CD4-positive, alpha-beta T cell treated with Interleukin-21 for 1 hour (primary cell): ENCODE measurements at places on chromosomes 5 and 9.

- peak; percentile 5 for DNase-seq
Measured at GRCh38 chr5:149002761-149003689, 59.8 kb downstream of the SH3TC2 start.

GRCh38 chr5:119353686-119354366 is 2.0 kb upstream of the TNFAIP8 start:
- DNase-seq, result peak; percentile 42

GRCh38 chr5:20956134-20956533 is 968.1 kb upstream of the CDH18 start:
- no peak for DNase-seq

- no peak for DNase-seq
Measured at GRCh38 chr5:90994796-90995195, 388.3 kb downstream of the ARRDC3 start.

- no peak for DNase-seq
Measured at GRCh38 chr9:17799369-17799768, 220.5 kb downstream of the SH3GL2 start.

GRCh38 chr5:115309751-115310370 is 13.4 kb upstream of the CCDC112 start:
- peak; percentile 51 for DNase-seq

- DNase-seq, result no peak
Measured at GRCh38 chr9:86424251-86424891, 70.2 kb upstream of the TUT7 start.

- DNase-seq, result no peak
Measured at GRCh38 chr5:83219495-83219894, 142.1 kb downstream of the XRCC4 start.

DNA sequence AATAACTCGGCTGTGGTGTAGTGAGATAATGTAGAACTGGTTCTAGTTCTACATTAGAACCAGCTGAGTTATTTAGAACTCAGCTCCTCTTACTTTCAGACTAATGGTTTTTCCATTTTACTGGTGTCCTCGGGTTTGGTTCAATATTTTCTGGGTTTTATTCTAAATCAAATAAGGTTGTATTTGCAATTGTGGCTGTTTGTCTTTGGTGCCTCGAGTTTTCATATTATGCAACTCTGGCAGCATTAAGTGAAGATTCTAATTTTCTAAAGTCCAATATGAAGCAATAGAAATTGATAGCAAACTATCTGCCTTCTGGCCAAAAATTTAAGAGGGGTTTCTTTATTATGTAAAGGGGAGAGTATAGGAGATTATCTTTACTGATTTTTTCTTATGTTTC is 19.0 kb downstream of the C6 start:
- no peak for DNase-seq

DNA sequence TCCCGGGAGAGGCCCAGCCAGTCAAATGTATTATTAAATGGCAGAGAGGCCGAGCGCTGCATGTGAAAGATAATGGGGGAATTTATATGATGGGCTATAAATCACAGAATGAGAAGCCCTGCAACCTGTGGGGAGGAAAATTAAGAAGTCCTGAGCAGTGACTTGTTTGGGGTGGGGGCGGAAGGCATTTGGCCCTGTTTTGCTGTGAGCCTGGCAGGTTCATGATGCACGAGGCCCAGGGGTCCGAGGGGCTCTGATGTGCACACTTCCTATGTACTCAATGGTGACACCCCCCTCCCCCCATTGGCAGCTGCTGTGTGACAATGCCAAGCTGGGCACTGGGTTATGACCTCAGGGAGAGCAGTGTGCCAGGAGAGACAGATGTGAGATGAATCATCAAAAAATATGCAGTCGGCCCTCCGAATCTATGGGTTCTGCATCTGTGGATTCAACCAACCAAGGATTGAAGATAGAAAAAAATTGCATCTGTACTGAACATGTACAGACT is 13.7 kb upstream of the DAB2IP start:
- DNase-seq, result no peak

GRCh38 chr5:135602882-135603721 is 24.3 kb upstream of the CXCL14 start:
- DNase-seq, result no peak

GRCh38 chr9:135479469-135480052 is at the start of gene PPP1R26:
PPP1R26 (plus strand) TSS chr9:135479782; CDS start chr9:135484511, 4,729 bp downstream.
- DNase-seq, result no peak

DNA sequence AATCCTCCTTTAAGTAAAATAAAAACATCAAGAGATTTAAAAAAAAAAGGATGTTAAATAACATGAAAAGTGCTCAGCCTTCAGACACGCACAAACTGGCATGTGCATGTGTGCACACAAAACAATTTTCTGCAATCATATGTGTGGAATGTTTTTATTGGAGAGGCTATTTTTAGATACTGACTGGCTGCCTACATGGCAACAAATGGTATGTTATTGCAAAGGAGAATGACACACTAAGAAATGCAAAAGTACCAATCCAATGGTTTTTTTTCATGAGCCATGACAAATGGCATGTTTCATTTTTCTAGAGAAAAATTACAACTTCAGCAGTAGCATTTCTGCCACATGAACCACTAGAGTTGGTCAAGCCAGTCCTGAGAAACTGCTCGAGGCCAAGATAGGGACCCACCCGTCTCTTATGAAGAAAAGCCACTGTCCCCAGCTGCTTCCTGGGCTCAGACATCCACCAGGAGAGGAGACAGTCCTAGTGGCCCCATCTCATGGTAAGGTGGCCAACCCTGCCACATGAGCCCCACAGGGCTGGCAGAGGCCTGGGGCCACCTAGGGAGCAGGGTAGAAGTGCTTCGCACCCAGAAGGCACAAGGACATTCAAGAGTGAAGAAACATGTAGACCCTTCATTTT is 116.4 kb downstream of the MYO10 start:
- no peak for DNase-seq

DNA sequence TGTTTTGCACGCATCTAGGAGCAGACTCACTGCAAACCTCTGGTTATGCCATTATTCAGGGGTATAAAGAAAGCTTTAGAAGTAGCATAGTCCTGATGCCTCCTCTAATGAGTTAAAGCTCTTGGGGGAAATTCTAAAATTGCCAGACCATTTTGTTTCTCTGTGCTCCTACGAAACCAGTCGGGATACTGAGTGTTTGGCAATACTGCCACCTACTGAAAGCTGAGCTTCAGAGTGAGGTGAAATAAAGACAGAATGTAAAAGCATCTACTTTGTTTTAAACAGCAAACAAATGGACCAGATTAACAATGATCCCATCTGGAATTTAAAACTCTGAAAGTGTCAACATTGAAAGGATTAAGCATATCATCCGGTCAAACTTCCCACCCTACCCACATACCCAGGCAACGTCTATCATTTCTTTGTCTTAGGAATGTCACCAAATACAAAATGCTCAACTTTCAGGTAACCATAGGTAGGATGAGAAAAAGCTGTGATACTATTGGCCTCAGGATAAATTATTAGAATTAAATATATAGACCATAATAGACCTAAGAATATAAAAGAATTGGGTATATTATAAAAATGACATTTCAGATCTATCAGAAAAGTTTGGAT is 77.8 kb upstream of the SHISAL2B start:
- DNase-seq, result peak; percentile 2

DNA sequence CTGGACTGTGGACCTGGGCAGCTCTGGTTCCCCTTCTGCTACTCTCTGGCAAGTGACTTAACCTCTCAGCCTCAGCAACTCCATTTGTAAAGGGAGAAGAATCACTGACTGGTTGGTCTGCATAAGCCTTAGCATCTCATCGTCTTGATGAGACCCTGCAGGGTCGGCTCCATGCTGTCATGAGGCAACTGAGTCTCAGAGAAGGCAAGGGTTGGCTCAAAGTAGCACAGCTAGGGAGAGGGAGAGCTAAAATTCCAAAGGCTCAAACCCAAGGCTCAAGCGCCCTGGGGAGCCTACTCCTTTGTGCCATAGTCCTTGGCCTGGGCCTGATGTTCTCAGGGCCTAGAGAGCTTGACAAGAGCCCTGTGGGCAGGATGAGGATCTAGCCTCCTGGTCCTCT is 4.5 kb downstream of the FGFR4 start:
- DNase-seq, result no peak

GRCh38 chr9:132182314-132183091 is 20.6 kb downstream of the NTNG2 start:
- no peak for DNase-seq

DNA sequence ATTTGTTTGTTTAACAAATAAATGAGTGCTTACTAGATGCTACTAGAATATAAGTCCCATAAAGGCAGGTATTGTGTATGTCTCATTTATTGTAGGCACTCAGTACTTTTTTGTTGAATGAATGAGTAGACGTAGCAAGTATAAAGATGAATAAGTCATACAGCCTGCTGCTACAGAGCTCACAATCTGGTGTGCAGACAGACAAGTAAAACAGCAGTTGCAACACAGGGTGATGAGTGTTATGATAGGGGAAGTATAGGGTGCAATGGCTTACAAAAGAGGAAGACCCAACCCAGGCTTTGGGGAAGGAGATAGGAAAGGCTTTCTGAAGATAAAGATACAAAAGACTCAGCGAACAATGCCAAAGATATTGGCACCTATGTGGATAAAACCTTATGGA is 47.7 kb downstream of the SH3RF2 start:
- peak; percentile 3 for DNase-seq

GRCh38 chr5:146662229-146662628 is 146.2 kb upstream of the GPR151 start:
- DNase-seq, result peak; percentile 64

GRCh38 chr5:39176759-39177630 is 42.4 kb downstream of the FYB1 start:
- peak; percentile 70 for DNase-seq

GRCh38 chr9:123478967-123479602 is 123.1 kb downstream of the CRB2 start:
- DNase-seq, result no peak

DNA sequence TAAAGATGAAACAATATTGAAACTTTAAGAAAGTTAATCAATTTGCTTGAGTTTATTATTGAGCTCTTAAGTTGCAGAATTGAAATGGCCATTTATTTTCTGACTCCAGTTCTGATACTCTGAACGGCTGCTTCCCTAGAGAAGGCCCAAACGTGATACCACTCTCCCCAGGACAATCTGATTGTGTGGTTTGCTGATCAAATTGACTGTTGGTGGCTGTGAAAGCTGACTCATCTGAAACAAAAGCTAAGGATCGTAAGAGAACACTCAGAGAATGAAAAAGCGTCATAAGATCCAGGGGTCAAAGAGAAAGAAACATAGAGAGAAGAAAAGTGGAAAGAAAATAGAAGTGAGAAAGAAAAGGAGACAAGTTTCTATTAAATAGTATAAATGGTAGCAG is 147.2 kb downstream of the IZUMO3 start:
- DNase-seq, result no peak
